Stimulated activated CD4-positive, alpha-beta T cell treated with anti-CD3 and anti-CD28 coated beads, TNF-alpha, amount 100 ng/mL, for 24 hours (primary cell): ENCODE measurements at places on chromosomes 4 and X.

DNA sequence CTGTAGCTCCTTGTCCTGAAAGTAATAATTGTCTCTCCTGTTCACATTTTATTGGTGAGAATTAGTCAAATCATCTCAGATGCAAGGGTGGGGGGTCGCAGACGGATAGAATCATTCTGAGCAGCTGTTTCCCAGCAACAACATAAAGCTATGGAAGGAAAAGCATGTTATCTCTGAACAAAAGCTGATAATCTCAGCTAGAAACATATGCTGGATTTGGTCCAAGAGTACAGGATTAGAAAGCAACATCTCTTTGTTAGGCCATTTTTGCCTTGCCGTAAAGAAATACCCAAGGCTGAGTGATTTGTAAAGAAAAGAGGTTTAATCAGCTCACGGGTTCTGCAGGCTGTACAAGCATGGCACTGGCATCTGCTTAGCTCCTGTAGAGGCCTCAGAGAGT, 472.8 kb upstream of the BOD1L1 start:
- DNase-seq = no peak

GRCh38 chr4:170127758-170128157, 38.0 kb upstream of the AADAT start:
- no peak for DNase-seq

GRCh38 chrX:123743312-123743711, 10.5 kb upstream of the THOC2 start:
- no peak for DNase-seq

- no peak for DNase-seq
Measured at GRCh38 chrX:82775426-82775825, 732.7 kb upstream of the POU3F4 start.

DNA sequence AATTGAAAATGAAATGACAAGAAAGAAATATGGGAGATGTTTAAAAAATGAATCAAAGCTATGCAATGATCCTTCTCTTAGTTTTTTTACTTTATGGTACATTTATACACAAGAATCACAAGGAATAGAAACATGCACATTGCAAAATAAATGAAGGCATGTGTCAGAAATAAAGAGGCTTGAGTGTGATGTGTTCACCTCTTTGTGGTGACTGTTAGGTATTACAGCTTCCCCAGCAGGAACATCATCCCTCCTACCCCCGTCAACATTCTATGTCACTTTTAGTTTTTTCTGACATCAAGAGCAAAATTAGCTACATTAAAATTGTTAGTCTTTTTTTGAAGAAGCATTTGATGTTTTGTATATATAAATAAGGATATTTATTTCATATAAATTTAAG, 214.8 kb downstream of the SLC4A4 start:
- DNase-seq = no peak

DNA sequence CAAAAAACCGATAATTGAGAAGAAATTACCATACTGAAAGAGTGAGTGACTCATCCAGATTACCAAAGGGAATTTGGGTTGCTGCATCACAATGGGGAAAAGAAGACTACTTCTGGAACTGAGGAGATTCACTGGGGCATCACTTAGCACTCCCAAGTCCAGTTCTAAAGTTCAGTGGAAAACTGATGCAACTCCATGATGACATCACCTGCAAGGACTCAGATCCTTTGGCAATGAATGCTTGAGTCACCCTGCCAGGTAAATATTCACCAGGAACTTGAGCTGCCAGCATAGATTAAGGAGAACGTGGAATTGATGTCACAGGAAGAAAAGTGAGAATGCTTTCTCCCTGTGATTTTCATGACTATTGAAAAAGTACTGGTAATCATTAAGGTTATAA, 32.0 kb upstream of the SMIM10L2A start:
- no peak for DNase-seq

- DNase-seq = no peak
Measured at GRCh38 chr4:8294036-8294435, 24.5 kb downstream of the HTRA3 start.

- DNase-seq = no peak
Measured at GRCh38 chr4:153469031-153469430, 2.9 kb downstream of the TMEM131L start.
